ENCODE measurements at places on chromosomes 1 and 21. TPM values are rescaled to one million over a fixed set of nuclear protein-coding genes. Genes with fewer than 3 reads are reported as not detected.
A peak's percentile ranks its signal among the peaks of the same experiment; 100 is the strongest.

GRCh38 chr1:160419150-160419837 is 18.9 kb downstream of the VANGL2 start:
- peak; percentile 21 for DNase-seq

DNA sequence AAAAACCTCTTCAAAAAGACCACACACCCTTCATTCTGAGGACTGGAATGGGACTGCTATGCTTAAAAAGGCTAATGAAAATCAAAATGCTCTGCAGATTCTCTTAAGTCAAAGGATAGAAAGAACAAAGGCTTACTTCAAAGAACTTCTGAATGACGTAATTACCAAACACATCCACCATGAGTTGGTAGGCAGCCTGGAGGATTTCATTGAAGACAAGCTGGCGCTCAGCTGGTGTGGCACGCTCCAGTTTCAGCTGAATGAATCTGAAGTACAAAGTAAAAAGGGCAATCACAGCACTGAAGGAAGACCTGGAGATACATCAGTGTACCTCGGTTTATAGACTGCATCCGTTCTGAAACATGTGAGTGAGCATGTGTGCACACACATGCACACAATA is 43.5 kb upstream of the SDC3 start:
- DNase-seq: no peak

Gene SLAMF8
- total RNA-seq: not detected

GRCh38 chr1:202107801-202108731 is 14.7 kb upstream of the GPR37L1 start:
- DNase-seq: no peak

Gene CD53
- not detected for total RNA-seq

- DNase-seq: no peak
These were observed 51.7 kb upstream of the ACADM start for GRCh38 chr1:75672528-75673393.

- no peak for DNase-seq
These were observed 150.9 kb downstream of the RERE start for GRCh38 chr1:8666389-8667167.

Gene NBPF6
- not detected for total RNA-seq

DNA sequence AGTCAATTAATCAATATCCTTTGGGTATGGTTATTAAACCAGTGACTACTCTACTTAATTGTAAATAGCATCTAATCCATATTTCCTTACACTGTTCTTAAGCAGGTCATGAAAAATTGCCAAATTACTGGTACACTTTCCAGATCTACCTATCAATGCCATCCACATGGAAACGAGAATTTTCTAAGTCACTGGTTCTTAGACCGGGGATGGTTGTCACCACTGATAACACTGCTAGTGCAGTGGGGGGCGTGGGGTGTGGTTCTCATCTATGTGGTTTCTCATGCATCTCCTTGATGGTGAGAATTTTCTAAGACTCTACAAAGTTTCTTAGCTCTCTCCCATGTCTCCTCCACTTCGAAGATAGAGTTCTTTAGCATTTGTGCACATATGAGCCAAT is 63.7 kb upstream of the COG2 start:
- DNase-seq: no peak

DNA sequence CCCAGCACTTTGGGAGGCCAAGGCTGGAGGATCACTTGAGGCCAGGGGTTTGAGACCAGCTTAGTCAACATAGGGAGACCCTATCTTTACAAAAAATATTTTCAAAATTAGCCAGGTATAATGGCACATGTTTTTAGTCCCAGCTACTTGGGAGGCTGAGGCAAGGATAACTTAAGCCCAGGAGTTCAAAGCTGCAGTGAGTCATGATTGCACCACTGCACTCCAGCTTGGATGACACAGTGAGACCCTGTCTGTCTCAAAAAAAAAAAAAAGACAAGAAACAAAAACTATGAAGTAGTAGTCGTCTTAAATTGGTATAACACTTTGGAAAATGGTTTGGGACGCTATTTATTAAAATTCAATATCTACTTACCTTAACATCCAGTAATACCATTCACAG is 7.7 kb downstream of the AIM2 start:
- no peak for DNase-seq

- DNase-seq: no peak
These were observed 1189.2 kb downstream of the PLA2G4A start for GRCh38 chr1:188017921-188018320.

DNA sequence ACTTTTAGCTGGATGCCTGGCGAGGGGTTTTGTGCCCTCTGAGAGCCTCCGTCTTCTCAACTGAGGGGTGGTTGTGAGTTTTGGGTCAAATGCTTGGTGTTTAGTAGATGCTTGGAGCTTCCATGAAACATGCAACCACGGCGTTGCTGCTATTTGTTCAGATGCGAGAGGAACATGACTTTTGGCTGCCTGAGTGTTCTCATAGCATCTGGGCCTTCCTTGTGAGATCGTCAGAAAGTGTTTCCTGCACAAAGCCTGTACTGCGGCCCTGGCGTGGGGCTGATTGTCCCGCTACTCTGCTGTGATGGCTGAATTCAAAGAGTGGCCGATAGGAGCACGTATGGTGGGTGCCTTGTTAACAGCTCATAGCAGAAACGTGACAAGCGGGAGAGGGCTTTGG is 69.8 kb upstream of the FAM3B start:
- peak; percentile 57 for DNase-seq

DNA sequence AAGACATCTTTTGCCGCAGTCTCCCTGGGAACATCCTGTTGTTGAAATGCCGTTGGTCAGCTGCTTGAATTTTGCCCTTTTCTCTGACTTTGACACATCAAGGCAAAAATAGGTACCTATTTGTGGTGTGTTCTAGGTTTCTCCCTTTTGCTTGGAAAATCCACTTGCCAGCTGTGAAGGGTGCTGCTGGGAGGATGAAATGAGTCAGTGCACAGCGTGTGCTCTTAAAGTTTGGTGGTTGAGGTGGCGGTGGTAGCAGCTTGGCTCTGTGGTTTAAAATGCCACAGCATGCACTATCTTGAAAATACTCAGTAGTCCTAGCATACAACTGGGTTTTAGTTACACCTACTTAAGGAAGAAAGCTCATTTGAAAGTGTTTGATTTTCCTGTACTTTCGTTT is 183.8 kb downstream of the DHRS3 start:
- no peak for DNase-seq

DNA sequence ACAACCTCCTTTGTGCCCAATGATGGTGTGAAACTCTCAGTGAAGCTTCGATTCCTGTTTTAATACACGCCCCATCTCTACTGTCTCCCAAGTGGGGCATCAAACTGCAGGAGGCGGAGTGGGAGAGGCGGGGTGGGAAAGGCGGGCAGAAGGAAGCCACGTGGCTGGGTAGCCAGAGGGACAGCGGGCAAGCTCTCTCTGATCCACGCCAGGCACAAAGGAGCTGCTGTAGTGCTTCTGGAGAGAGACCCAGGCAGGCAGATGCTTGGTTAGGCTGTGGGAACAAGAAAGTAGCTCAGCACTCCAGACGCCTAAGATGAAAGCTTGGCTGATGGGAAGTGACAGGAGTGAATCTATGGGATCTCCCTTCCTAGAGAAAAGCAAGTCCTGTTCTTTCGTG is 25.7 kb downstream of the TRIM67 start:
- no peak for DNase-seq

- no peak for DNase-seq
These were observed 176.6 kb downstream of the GRIK3 start for GRCh38 chr1:36857754-36858153.

Gene EPHX1
- 32.3 TPM for total RNA-seq

GRCh38 chr1:11738783-11739182 is 2.8 kb downstream of the AGTRAP start:
- DNase-seq: no peak

DNA sequence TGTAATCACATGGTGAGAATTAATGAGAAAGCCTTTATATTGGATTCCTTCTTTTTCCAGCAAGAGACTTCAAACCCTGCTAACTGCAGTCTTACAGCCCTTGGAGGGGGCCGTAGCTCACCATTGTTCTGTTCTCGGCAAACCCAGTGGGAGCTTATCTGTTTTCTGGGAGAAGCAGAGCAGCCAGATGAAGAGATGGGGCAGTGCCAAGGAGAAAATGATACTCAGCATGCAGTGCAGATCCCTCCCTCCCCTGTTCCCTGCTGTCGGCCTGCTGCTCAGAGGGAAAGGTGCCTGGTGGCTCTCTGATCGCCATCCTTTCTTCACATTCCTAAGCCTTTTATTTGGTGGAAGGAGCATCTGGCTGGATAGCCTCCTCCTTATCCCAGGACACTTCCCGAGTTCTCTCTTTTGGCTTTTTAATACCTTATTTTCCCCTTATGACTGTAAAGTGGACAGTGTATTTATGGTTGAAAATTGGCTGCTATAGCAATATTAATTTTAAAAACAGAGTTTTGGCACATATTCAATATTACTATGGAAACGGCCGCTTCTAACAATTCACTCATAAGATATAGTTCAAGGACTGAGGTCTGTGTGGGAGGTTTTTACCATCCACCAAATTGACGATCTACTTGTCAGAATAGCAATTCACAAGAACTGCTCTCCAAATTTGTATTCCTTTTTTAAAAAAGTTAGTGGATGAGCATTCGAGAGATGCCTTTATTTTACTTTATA is 203.4 kb downstream of the CRB1 start:
- no peak for DNase-seq

DNA sequence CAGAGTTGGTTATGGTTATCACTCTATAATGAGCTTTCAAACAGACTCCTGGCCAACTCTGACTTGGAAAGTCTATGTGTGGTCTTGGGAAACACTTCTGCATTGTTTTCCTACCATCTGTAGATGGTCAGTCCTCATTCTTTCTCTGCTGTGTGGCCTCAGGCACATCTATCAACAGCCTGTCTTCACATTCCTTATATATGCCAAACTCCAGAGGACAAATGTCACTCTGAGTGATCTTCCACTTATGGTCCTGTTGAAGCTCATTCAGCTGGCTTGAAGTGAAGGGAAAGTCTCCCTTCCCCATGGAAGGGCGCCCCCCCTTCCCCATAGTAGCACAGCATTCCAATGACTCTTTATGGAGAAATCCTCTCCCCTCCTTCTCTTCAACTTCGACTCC is 58.7 kb downstream of the VANGL2 start:
- DNase-seq: no peak

Gene ERICH3
- not detected for total RNA-seq

DNA sequence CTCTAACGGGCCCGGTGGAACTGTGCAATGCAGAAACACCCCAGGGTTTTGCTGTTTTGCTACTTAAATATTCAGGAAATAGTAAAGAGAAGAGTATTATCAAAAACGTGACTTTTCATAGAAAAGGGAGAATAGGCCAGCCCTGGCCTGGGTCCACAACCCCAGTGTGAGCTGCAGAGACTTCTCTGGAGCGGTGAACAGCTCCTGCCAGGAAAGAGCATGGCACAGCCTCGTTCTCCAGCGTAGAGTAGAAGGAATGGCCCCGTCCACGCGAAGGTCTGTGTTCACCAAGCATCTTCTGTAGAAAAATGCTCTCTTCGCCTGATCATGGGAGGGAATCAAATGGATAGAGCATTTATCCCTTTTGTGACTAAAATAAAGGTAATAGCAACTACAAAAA is 51.4 kb downstream of the PDE9A start:
- DNase-seq: no peak

Gene C1orf210
- total RNA-seq: not detected

DNA sequence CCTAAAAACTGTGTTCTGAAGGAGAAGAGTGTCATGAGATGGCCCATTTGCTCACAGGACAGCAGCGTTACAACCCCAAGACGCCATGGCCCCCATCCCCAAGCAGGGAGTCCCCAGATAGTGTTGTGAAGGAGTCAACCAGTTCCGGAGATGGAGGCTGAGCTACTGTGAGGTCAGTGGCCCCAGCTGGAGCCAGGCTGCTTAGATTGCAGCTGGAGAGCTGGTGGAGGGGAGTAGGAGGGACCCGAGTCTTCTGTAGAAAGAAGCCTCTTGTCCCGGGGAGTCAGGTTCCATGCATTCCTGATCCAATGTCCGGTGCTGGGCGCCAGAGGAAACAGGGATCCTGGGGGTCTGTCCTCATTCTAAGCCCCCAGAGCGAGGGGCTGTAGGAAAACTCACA is 93.5 kb upstream of the SIM2 start:
- no peak for DNase-seq

DNA sequence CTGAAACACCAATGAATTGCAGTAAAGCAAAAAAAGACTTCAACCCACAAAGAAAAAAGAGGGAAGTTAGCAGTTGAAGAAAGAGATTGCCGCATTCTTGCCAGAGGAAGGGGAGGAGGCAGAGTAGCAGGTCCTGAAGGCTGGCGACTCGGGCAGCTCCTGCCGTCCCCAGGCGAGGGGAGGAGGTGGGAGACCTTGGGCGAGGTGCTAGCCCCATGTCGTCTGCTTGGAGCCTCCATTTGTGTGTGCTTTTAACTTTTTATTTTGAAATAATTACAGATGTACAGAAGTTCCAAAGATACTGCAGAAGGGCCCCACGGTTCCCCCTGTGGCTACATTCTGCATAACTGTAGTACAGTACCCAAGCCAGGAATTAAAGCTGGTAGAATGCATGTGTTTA is 6.7 kb downstream of the TRPM2 start:
- no peak for DNase-seq

- DNase-seq: no peak
These were observed 420.0 kb downstream of the ADGRL2 start for GRCh38 chr1:82220754-82221153.

- DNase-seq: no peak
These were observed 33.1 kb upstream of the CEP350 start for GRCh38 chr1:179921472-179921871.

- DNase-seq: no peak
These were observed 40.9 kb upstream of the SLC6A9 start for GRCh38 chr1:44072204-44072603.

Gene OXCT2
- total RNA-seq: not detected

GRCh38 chr1:179925922-179926849 is 28.4 kb upstream of the CEP350 start:
- DNase-seq: no peak

DNA sequence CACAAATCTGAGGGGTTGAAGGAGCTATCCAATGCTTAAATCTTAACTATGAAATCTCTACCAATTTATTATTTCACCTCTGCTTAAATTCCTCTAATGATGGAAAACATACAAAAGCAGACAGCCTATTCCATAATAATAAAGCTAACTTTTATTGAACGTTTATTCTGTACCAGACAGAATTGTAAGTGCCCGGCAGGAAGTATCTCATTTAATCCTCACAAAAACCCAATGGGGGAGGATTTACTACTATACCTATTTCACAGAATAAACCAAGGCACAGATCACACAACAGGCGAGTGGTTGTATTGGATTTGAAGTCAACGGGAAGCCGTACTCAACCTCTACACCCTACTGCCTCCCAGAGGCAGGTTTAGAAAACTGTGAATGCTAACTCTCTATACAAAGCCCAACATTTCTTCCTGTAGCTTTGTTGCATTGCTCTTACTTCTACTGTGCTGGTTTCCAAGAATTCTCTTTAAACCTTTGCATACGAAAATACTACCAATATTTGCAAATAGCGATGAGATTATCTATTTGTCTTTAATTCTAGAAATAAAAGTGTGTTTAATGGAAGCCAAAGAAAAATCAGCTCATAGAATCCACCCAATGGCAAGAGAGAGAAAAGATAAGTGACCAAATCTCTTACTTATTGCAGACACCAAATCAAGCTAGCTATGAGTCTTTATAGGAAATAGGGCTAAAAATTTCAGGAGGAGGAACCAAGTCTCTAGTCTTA is 33.5 kb upstream of the C1orf53 start:
- no peak for DNase-seq

- DNase-seq: no peak
These were observed 10.3 kb downstream of the MYOC start for GRCh38 chr1:171642197-171642596.

Gene PHLDA3
- total RNA-seq: 55.5 TPM

- DNase-seq: no peak
These were observed 59.3 kb downstream of the GPR88 start for GRCh38 chr1:100597061-100597741.

Measured in osteocyte (in vitro differentiated cells).